ENCODE measurements at places on chromosomes 1 and 21.

DNA sequence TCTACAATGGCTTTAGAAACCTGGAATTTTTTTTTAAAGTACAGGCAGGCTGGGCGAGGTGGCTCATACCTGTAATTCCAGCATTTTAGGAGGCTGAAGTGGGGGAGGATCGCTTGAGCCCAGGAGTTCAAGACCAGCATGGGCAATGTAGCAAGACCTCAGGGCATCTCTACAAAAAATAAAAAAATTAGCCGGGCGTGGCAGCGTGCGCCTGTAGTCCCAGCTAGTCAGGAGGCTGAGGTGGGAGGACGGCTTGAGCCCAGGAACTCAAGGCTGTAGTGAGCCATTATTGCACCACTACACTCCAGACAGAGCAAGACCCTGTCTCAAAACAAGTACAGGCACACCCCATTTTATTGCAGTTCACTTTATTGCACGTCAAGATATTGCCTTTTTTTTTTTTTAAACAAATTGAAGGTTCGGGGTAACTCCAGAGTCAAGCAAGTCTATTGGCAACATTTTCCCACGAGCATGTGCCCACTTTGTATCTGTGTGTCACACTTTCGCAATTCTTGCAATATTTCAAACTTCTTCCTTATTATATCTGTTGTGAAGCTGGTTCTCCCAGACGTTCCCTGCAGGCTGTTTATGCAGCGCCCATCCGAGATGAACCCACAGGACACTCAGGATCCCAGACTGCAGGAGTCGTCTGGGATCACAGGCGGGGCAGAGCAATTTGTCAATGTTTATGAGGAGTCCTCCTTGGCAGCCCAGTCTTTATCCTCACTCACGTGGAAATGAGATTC is 4.7 kb downstream of the HES2 start:
- DNase-seq: no peak

GRCh38 chr1:218364028-218364710 is 19.0 kb downstream of the TGFB2 start:
- no peak for DNase-seq

DNA sequence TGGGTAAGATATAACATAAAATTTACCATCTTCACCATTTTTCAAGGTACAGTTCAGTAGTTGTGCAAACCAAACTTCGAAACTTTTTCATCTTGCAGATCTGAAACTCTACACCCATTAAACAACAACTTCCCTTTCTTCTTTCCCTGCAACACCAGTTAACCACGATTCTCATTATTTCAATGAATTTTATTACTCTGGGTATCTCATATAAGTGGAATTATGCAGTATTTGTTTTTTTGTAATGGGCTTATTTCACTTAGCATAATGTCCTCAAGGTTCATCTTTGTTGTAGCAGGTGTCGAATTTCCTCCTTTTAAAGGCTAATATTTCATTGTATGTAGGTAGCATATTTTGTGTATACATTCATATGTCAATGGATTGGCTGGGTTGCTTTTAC is 146.1 kb downstream of the SPATA46 start:
- no peak for DNase-seq

DNA sequence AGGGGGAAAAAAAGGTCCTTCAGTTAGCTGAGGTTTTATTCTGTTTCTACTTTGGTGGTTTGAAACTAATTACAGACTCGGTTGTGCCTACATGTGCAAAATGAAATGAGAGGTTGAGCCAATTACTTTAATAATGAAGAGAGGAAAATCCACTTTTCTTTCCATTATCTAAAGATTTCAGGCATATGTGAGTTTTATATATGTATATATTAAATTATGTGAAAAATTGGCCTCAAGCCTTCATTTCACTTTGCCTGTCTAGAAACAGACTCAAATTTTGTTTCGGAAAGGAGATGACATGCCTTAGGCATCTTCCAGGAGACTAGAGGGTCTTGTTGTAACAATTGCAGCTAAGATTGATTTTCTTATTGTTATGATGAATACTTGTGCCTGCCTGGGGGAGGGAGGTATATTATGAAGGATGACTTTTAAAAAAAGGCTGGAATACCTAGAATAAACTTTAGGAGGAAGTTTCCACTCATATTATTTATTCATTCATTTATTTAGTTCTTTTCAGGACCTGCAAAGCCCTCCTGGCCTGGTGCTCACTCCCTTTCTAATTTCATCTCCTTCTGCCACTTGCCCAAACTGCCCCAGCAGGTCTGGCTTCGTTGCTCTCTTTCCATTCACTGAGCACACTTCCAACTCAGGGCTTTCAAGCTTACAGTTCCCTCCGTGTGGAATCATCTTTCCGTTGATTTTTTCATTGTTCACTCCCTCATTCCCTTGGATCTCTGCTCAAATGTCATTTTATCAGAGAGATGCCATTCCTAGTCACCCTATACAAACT is 94.2 kb upstream of the HOOK1 start:
- no peak for DNase-seq

GRCh38 chr1:167013108-167013929 is 24.2 kb downstream of the MAEL start:
- no peak for DNase-seq

GRCh38 chr1:179447489-179447888 is 81.7 kb downstream of the AXDND1 start:
- DNase-seq: no peak

Measured in GF-D8 (cell line).